DMS79 (cell line): ENCODE measurements at places on chromosomes 7 and 10.
A peak's percentile ranks its signal among the peaks of the same experiment; 100 is the strongest.

DNA sequence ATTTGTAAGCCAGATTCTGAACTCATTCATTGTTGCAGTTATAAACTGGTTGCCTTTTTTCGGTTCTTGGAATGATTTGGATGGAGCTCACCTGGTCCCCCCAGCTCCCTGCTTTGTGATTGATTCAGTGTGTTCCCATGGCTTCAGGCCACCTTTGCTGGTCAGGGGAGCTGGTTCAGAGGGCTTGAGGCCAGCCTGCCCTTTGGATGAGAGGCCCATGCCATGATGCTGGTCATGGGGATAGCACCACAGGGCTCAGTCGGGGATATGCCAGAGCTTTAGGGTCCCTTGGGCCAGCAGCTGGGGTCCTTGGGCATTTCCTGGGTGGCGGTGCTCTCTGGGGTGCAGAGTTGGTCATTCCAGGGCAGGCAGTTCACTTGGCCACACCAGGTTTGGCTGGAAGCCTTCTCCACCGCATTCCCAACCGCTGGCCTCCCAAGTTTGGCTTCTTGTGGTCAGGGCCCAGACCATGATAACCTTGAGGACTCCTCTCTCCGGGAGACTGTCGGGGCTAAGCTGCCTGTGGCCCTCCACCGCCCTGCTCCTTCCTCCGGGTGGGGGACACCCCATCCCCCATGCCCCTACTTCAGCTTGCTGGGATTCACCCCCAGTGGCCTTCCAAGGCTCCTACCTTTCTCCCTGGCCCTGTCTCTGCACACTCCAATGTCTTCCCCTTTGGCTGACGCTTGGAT lies 65.1 kb downstream of the MGMT start:
- DNase-seq: no peak

- DNase-seq: no peak
These were observed 635.8 kb downstream of the SORCS1 start for GRCh38 chr10:106528702-106529101.

- no peak for DNase-seq
These were observed 279.3 kb upstream of the SORCS1 start for GRCh38 chr10:107443813-107444212.

DNA sequence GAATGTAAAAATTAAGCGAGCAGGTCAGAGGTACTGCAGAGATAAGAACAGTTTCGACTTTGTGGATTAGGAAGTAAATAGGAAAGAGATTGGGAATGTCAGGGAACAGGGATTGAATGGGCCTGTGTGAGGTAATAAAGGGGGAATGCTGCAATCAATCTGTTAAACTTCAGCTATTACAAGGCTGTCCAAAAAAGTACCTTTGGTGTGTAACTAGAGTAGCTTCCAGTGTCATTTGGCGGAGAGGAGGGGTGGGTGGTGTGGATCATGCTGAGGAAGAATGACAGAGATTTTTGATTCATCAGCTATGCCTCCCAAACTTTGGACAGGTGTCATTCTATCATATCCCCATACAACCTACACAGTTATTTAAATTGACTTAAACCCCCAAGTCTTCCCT lies 128.2 kb upstream of the RHEB start:
- DNase-seq: no peak

DNA sequence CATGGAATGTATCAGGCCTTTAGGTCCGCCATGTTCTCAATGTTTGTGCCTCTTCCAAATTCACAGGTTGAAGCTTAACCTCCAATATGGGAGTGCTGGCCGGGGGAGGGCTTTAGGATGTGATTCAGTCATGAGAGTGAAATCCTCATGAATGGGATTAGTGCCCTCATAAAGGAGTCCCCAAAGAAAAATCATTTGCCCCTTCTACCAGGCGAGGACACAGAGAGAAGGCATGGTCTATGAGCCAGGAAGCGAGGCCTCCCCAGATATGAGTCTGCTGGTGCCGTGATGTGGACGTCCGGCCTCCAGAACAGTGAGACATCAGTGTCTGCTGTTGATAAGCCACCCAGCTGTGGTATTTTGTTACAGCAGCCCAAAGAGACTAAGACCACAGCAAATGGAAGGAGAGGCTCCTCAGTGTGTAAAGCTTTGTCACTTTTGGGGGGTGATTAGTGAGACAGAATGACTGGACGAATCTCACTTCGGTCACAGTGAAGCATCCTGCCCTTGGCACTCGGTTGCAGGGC lies 231.3 kb upstream of the KLF6 start:
- no peak for DNase-seq

DNA sequence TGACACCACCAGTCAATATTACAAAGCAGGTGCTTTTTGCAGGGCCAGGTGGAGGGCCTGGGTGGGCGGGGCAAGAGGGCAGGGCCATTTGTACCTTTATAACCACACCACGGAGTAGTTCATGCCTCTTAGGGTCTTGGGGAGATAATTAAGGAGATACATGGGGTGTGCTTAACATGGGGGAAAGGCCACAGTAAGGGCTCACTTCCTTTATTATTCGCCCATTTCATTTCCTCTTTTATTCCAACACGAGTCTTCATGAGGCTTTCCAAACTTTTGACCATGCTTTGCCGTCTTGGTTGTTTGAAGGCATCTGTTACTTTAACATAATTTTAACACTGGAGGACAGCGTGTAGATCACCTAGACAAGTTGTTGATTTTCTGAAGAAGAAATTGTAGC lies 33.3 kb upstream of the LYZL2 start:
- no peak for DNase-seq

DNA sequence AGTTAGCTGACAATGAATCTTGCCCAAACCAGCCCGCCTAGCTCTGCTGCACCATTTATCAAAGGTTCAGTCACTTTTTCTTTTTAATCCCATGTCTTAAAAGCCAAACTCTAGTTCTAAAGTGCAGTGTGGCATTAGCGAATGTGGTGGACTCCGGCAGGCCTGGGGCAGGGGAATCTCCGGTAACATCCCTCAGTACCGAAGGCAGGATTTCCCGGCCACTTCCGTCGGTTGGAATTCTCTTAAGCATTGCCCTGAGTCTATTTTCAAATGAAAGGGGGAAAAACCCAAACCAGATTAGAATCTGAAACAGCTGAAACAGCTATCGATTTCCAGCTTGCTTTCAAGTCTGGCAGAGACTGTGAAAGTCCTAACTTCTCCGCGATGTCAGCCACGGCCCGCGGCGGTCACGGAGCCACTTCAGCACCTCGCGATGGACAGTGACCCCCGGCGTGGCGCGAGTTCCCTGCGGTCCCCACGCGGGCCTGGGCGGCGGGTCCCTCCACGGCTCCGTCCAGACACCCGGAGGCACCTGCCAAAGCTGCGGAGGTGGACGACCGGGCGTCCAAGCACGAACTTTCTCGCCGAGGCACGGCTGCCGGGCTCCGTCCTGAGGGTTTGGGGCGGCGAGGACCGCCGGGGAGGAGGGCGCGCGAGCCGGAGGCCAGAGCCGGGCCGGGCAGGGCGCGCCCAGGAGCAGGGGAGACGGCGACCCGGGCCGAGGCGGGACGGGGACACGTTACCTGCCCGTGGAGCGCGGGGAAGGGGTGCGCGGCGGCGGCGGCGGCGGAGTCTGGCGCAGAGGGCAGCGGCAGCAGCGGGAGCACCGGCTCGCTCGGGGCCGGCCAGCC lies 745 bp downstream of the TCERG1L start:
- no peak for DNase-seq

- DNase-seq: no peak
These were observed 745.8 kb upstream of the LRRTM3 start for GRCh38 chr10:66180021-66180420.

- no peak for DNase-seq
These were observed 24.1 kb upstream of the PNLIP start for GRCh38 chr10:116521424-116522290.

- peak; percentile 92 for DNase-seq
These were observed at the start of gene HDAC9 for GRCh38 chr7:18495412-18496340. HDAC9 (plus strand) TSS chr7:18495749; CDS start chr7:18496303, 554 bp downstream.

DNA sequence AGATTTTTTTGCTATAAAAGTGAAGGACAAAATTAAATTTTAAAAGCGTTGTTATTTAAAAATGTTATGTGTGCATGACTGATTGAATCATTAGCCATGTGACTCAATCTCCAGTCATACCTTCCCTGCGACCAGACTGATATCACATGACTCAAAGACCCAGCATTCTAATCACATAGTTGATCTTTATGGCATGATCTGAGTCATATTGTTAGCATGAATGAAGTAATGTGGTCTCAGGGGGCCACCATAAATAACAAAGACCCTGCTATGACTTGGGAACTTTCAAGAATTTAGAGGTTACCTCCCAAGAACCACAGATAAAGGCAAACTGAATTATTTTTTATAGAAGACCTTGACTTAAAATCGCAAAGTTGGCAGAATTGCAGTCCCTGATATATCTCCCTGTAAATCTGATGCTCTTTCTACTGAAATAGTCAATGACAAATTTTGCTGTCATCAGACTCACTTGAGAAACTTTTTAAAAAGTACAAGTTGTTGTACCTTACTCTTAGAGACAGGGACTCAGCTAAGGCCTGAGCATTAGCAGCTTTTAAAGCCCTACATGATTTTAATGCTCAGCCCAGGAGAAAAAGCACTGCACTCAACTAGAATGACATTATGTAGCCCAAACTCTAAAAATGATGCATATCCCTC lies 717.3 kb downstream of the XPNPEP1 start:
- DNase-seq: no peak

DNA sequence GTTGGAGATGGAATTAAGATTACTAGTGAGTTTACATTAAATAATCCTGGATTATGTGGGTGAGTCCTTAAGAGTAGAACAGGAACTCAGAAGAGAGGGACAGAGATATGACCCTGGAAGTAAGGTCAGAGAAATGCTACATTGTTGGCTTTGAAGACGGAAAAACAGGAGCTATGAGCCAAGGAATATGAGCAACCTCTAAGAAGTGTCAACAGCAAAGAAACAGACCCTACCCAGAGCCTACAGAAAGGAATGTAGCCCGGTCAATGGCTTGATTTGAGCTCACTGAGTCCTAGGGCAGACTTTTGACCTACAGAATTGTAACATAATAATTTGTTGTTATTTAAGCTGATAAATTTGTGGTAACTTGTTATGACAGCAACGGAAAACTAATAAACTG lies 304.9 kb downstream of the IPMK start:
- no peak for DNase-seq

DNA sequence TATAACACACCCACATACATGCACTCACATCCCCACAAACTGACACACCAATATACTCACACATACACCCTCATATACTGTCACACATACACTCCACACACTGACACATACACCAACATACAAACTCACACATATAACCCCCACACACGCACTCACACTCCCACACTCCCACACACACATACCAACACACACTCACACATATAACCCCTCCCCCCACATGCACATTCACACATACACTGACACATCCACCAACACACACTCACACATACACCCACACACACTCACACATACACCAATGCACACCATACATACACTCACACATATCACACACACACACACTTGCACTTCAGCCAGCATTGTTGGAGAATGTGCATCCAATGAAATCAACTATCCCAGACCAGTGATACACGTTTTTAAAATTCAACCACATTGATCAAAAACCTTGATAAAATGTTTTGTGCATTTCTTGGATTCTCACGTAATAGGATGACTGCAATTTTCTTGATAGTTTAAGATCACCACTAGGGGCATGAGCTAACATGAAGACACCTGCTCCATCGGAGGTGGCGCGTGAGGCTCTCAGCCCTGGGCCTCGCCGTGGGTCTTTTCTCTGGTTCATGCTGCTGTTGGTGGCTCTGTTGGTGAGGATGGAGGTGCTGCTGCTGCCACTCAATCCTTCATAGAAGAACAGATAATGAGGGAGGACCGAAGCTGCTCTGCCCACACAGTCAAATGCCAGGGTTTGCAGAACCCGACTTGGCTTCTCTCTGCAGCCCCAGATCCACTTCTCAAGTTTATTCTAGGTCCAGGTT lies 32.1 kb upstream of the CHST15 start:
- no peak for DNase-seq

GRCh38 chr10:62071846-62072281 lies 170.4 kb downstream of the ARID5B start:
- DNase-seq: no peak

- DNase-seq: no peak
These were observed 10.6 kb downstream of the LRIT2 start for GRCh38 chr10:84214612-84215235.

- no peak for DNase-seq
These were observed 27.7 kb upstream of the INSIG1 start for GRCh38 chr7:155269766-155270585.

DNA sequence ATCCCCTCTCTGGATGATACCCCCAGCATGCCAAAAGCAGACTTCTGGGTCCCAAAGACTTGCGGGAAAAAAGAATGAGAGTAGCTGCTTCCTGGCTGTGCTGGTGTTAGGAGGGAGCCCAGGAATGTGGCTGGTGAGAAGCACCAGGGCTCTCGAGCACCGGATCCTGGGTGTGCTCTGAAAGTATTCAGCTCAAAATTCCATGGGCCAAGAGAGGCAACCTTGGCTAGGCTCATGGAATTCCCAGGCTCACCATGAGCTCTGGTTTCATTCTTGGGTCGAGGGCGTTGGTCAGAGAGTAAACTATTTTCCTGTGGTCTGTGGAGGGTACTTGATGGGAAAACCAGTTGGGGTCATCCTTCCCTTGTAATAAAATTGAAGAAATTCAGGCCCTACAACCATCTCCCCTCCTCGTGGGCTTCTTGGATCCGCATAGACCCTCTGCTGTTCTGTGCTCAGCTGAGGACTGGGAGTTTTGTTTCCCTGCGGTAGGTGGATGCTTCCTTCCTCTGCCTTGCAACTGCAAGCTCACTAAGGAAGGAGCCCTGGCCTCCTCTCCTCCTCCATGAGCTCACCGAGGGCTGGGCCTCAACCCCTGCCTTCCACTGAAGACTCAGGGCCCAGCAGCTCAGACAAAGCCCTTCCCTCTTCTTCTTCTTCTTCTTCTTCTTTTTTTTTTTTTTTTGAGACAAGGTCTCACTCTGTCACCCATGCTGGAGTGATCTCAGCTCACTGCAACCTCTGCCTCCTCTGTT lies 34.5 kb upstream of the AQP1 start:
- DNase-seq: no peak

GRCh38 chr7:106841896-106842390 lies 23.1 kb upstream of the PIK3CG start:
- peak; percentile 79 for DNase-seq

GRCh38 chr7:151625606-151626005 lies 105.9 kb upstream of the RHEB start:
- DNase-seq: no peak

- peak; percentile 41 for DNase-seq
These were observed 52.5 kb downstream of the ADRA2A start for GRCh38 chr10:111129363-111129762.

GRCh38 chr10:104447906-104448305 lies 94.3 kb downstream of the CFAP58 start:
- no peak for DNase-seq

- no peak for DNase-seq
These were observed 2.4 kb downstream of the PSMC2 start for GRCh38 chr7:103349805-103350204.
